ENCODE measurements at places on chromosomes 4 and X. TPM values are rescaled to one million over a fixed set of nuclear protein-coding genes. Genes with fewer than 3 reads are reported as not detected.

Gene CXCL5
- total RNA-seq, result 0.50 TPM

Gene DUX4
- total RNA-seq, result not detected

Gene FGF5
- total RNA-seq, result 0.25 TPM

Gene GPR143
- 1.5 TPM for total RNA-seq
